ENCODE measurements at places on chromosomes 4 and X. TPM values are rescaled to one million over a fixed set of nuclear protein-coding genes. Genes with fewer than 3 reads are reported as not detected.

FABP2 gene
- not detected for total RNA-seq

TLR3 gene
- total RNA-seq, result not detected

SYTL5 gene
- total RNA-seq, result 5.1 TPM

MND1 gene
- total RNA-seq, result 31.7 TPM

BMX gene
- total RNA-seq, result not detected

KIAA1210 gene
- not detected for total RNA-seq

SPATA18 gene
- total RNA-seq, result 3.3 TPM

CACNA1F gene
- 1.0 TPM for total RNA-seq

- H3K27ac ChIP-seq, result no peak overlapping the region
- DNase-seq, result no peak
- H3K36me3 ChIP-seq, result peaks cover 98% of the 10 kb centered on the region
- no peak overlapping the region for H3K4me3 ChIP-seq
- no peaks in the 10 kb centered on the region for H3K27me3 ChIP-seq
These were observed 55.5 kb downstream of the CLDN22 start for GRCh38 chr4:183264614-183265013.

DNA sequence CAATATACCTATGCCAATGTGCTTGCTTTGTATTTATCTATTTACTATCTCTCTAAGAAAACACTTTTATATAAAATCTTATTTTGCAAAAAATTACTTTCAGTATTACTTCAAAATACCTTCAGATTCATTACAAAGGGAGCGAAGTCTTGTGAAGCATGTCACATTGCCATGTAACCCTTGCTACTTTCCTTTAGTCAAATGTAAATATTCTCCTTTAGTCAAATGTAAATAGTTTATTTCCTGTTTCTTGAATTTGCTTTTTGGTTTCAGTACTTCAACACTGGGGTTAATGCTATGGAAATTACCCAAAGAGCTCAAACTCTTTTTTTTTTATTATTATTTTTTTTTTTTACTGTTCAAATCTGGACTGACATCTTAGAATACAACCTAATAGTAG, 383.3 kb downstream of the GRXCR1 start:
- H3K4me3 ChIP-seq, result no peak overlapping the region
- no peaks in the 10 kb centered on the region for H3K4me1 ChIP-seq
- H3K36me3 ChIP-seq, result no peaks in the 10 kb centered on the region
- H3K27me3 ChIP-seq, result no peaks in the 10 kb centered on the region

- H3K36me3 ChIP-seq, result no peaks in the 10 kb centered on the region
- H3K27ac ChIP-seq, result no peak overlapping the region
- H3K27me3 ChIP-seq, result no peaks in the 10 kb centered on the region
- no peaks in the 10 kb centered on the region for H3K4me1 ChIP-seq
These were observed 1117.6 kb upstream of the PRKX start for GRCh38 chrX:4830880-4831557.

GRCh38 chrX:120271218-120271617, 20.6 kb downstream of the ZBTB33 start:
- no peaks in the 10 kb centered on the region for H3K4me1 ChIP-seq
- no peaks in the 10 kb centered on the region for H3K27me3 ChIP-seq
- no peaks in the 10 kb centered on the region for H3K36me3 ChIP-seq
- H3K27ac ChIP-seq, result no peak overlapping the region

DNA sequence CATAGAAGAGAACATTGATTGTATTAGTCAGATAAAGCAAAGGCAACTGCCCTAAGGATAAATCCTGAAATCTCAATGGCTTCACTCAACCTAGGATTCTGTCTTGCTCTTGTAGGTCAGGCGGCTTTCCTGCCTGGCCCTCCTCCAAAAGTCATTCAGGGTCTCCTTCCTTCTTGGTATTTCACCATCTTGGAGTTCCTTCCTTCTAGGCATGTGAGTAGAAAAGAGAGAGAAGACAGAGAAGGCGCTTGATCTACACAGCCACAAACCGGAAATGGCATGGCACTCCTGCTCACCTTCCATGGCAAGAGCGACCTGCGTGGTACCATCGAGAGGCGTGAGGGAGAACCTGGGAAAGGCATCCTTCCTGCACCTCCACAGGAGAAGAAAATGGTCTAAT, 45.3 kb upstream of the HELT start:
- no peaks in the 10 kb centered on the region for H3K4me1 ChIP-seq
- H3K4me3 ChIP-seq, result no peak overlapping the region
- DNase-seq, result no peak
- no peak overlapping the region for H3K27ac ChIP-seq
- H3K36me3 ChIP-seq, result no peaks in the 10 kb centered on the region

GRCh38 chr4:153074486-153074885, 129.8 kb upstream of the TRIM2 start:
- H3K4me1 ChIP-seq, result no peaks in the 10 kb centered on the region
- H3K27ac ChIP-seq, result no peak overlapping the region
- peaks cover 23% of the 10 kb centered on the region for H3K27me3 ChIP-seq

GRCh38 chrX:71396576-71396975, 30.4 kb downstream of the TAF1 start:
- H3K4me1 ChIP-seq, result no peaks in the 10 kb centered on the region
- H3K4me3 ChIP-seq, result no peak overlapping the region
- no peaks in the 10 kb centered on the region for H3K27me3 ChIP-seq
- DNase-seq, result no peak

All from endodermal cell (in vitro differentiated cells).